AG08395 (cell line): ENCODE measurements at places on chromosomes 4 and X.

- DNase-seq: no peak
Observed at GRCh38 chrX:150483356-150483985, 85.0 kb upstream of the MTM1 start.

- DNase-seq: peak; percentile 92
Observed at GRCh38 chr4:153344131-153345011, at the start of gene MND1. Gene MND1, plus strand, starts transcription at chr4:153344688. Its CDS starts 50 bp downstream, at chr4:153344738.

DNA sequence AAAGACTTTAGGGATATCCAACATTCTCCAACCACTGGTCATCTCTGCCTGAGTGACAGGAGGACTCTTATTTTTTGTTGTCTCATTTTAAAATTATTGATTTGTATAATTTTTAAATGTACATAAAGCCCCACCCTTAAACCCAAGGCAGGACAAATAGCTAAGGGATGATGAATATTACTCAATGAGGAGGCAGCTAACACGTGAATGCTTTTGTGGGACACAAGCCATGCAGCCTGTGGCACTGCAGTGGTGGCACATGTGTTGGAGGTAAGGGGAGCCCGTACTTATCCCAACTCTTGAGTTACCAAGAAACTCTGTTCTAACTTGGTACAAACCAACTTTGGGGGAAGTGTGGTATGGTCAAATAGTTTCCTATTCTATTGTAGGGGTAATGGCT lies 19.5 kb downstream of the MID1IP1 start:
- no peak for DNase-seq

- DNase-seq: no peak
Observed at GRCh38 chrX:137574102-137574783, 8.3 kb downstream of the ZIC3 start.

DNA sequence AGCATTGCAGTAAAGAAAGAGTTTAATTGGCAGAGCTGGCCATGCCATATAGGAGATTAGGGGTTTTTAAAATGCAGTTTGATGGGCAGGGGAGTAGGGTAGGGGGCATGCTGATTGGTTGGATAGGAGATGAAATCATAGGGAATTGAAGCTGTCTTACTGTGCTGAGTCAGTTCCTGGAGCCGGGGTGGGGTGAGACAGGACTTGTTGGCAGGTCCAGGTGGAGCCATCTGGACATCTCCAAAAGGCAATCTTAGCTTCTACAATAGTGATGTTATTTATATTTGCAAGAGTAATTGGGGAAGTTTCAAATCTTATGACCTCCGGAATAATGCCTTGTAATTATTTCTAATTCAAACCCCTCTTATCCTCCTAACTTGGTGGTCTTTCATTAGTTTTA lies 32.4 kb upstream of the PGM2 start:
- DNase-seq: no peak

- DNase-seq: no peak
Observed at GRCh38 chrX:420496-421223, 34.0 kb upstream of the PPP2R3B start.

GRCh38 chrX:22800360-22800759 lies 199.4 kb upstream of the DDX53 start:
- DNase-seq: peak; percentile 16

DNA sequence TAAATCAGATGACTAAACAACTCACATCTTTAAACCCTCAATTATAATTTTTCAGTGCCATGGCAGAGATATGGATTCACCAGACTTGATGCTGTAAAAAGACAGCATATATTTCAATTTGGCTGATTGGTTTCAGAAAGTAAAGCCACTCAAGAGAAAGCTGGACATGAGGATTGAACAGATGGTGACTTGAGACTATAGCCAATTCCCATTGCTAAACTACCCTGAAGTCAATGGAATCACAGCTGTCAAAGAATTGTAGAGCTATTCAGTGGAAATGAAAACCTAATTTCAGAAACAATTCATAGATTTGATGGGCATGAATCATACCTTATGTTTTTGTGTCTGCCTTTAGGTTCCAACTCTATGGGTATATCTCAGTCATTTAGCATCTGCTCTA lies 510.6 kb upstream of the BOD1L1 start:
- DNase-seq: no peak

DNA sequence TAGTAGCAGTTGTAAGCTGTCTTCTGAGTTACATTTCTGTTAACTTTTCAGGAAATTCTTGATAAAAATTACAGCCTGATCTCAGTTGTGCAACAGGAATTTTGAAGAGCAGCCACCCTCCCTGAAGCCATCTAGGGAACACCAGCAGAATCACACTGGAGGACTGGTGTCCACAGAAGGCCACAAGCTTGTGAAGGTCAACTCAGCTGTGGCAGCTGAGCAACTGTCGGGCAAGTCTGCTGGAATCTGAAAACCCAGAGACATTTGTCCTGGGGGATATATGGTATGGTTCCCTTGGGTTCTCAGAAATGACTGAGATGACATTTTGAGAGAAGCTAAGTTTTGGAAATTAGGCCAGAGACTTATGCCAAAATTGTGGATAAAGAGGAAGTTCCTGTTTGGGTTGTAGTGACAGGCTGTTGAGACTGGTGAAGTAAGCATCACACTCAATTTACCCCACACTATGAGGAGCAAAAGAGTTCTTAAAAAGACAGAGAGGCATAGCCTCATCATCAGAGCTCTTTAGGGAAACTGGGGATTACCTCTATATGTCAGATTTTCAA lies 78.1 kb upstream of the TNIP3 start:
- DNase-seq: no peak

GRCh38 chr4:153523164-153523796 lies 57.1 kb downstream of the TMEM131L start:
- no peak for DNase-seq

DNA sequence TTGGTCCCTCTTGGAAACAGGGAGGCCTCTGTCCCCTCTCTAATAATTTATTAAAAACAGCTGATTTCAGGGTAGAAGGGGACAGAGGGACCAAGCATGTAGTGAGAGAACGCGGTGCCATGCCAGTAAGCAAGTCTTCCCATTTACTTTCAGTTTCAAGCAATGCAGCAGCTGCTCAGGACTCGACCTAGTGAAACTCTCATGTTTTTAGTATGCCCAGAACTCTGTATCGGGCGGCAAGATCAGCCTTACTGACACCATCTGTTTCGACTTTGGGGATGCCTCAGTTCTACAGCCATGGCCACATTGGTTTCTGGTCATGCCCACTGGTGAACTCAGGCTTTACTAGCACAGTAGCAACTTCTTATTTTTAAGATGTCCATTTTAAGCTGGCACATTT lies 40.6 kb downstream of the ZNF81 start:
- no peak for DNase-seq

DNA sequence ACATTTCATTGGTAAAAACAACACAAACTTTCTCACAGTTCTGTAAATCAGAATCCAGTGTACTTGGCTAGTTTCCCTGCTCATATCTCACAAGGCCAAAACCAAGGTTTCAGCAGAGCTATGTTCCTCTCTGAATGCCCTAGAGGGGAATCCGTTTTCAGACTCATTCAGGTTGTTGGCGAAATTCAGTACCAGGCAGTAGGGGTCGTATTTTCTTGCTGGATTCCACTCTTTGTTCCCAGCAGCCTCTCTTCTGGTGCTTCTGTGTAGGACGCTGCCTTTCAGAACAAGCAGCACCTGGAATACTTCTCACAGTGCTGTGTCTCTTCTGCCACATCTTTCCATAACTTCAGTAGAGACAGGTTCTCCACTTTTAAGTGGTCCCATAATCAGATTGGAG lies 351.9 kb downstream of the PCDH18 start:
- DNase-seq: no peak

DNA sequence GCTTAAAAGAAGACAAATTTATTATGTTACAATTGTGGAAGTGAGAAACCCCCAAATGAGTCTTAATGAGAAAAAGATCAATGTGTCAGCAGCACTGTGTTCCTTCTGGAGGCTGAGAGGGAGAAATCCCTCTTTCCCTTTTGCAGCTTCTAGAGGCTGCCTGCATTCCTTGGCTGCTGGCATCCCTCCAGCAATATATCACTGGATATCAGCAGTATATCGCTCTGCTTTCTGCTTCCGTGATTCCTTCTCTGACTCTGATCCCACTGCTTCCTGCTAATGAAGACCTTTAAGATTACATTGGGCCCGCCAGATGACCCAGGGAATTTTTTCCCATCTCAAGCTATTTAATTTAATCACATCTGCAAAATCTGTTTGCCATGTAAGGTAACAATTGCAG lies 1008.0 kb downstream of the RAPGEF2 start:
- no peak for DNase-seq

DNA sequence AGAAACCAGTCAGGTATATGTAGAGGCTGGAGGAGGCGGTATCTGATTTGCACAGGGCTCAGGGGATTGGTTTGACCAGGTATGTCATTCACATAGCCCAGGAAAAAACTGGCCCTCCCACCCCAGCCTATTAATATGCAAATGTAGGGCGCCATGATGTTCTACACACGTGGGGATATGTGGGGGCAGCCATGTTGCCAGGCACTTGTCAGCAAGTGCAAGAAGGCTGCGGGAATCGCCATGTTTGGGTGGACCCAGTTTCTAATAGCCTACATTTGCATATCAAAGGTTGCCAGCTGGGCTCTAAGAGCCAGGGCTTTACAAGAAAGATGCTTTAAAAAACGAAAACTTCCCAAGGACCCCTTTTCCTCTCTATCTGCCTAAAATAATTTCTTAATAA lies 335.1 kb downstream of the SMARCA1 start:
- no peak for DNase-seq

GRCh38 chr4:7693237-7693608 lies 246.4 kb downstream of the AFAP1 start:
- no peak for DNase-seq

DNA sequence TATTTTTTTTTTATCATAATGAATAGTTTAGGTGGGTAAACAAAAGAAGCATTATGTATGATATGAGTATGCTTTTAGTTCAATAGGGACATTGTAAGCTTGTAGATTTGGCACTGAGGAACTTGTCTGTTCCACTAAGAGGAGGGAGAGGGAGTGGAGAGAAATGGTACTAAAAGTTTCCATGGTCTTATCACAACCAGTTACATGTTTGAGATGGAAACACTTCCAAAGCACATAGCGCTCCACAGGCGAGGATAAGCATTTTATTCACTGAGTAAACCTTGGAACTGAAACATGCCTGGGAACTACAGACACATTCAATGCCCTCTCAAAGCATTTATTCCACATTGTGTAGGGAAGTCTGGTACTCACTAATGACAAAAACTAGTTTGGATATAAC lies 15.5 kb downstream of the MYOZ2 start:
- DNase-seq: no peak

- no peak for DNase-seq
Observed at GRCh38 chr4:175657571-175657970, 154.5 kb downstream of the GPM6A start.

DNA sequence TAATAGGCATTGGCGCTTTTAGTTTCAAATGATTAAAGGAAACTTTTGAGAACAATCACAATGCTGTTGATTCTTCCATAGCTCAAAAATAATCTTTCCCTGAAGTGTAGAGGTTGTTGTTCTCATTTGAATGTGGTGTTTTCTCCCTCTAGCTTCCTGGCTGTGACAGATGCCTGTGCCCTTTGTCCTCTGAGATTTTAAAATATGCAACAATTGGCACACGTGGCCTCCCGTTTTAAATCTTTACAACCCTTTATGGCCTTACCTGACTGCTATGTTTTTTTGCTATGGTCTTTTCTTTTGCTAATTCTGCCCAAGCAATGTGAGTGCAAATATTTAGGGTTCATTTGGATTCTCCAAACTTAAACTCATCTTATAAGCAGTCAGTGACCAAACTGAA lies 22.9 kb upstream of the CASK start:
- DNase-seq: no peak

DNA sequence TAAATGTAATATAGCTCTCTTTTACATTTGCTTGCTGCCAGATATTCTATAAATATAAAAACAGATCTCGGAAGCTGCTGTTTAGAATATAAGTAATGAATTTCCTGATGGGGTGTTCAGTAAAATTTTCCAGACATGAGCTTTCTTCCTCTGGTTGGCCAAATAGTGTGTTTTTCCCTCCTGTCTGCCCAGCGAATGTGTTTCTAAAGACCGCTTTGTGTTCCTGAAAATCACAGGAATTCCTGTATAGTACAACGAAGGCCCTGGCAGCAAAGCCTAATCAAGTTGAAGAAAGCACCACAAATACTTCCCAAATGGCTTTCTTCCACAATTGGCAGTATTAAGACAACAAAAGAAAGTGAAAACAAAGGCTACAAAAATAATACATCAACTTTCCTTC lies 494.1 kb downstream of the INPP4B start:
- no peak for DNase-seq

- no peak for DNase-seq
Observed at GRCh38 chr4:129152350-129152749, 56.4 kb downstream of the C4orf33 start.

DNA sequence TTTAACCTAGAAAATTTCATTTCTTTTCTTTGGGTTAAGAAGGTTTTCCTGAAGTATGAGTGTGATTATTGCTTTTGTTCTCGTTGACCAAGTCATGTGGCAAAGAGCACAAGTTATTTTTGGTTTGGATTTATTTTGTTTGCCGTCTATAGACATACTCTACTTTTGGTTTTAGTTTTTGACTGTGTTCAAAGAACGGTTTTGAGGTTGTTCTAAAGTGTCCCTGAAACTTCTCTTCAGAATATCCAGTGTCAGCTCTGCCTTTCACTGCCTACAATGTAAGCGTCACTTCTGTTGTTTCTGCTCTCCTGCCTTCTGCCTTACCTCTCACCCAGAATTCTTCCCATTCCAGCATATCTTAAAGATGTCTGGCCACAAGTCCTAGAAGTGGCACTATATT lies 812.2 kb downstream of the C4orf33 start:
- no peak for DNase-seq

GRCh38 chr4:168336837-168337549 lies 18.4 kb upstream of the DDX60 start:
- DNase-seq: no peak

DNA sequence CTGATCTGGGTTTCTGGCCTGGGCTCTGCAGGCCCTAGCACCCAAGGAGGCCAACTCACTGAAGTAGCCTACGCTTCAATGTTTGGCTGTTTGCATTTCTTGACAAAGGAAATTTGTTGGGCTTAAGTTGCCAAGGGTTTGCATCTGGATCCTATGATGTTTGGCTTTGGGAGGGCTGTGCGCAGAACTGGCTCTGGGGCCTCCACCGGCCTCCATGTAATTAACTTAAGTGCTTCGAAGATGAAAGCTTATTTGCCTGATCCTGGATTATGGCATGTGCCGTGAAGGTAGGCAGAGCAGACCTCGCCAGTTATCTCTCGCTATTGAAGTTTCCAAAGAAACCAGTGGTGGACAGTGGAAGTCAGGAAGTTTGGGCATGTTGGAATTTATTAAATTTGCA lies 124.3 kb upstream of the STX18 start:
- no peak for DNase-seq

- no peak for DNase-seq
Observed at GRCh38 chr4:165991325-165992180, 118.5 kb downstream of the TLL1 start.

GRCh38 chr4:71004281-71004851 lies 10.9 kb downstream of the DCK start:
- no peak for DNase-seq

- DNase-seq: peak; percentile 13
Observed at GRCh38 chrX:132041015-132041414, 17.9 kb downstream of the STK26 start.

- no peak for DNase-seq
Observed at GRCh38 chr4:183254162-183254561, 65.9 kb downstream of the CLDN22 start.
